ENCODE measurements at places on chromosomes 7 and 10.

GRCh38 chr7:171912-172515 lies 20.4 kb upstream of the FAM20C start:
- no peak for DNase-seq

DNA sequence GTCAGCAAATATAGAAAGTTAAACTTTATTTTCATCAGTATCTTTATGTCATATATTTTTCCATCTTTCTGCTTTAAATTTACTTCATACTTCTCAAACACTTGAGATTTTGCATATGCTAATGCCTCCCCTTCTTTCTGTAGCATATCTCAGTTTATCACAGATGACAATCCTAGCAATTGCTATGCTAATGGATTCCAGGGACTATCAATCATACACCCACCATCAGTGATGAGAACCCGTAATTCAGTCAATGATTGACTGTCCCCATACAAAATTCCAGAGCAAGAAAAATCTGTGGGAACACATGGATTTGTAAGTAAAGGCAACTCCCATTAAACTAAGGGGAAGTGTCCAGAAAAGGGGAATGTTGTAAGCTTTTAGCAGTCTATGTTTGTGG lies 432.4 kb upstream of the SEMA3D start:
- no peak for DNase-seq

- DNase-seq, result no peak
Observed at GRCh38 chr10:116286626-116287200, 13.7 kb upstream of the GFRA1 start.

DNA sequence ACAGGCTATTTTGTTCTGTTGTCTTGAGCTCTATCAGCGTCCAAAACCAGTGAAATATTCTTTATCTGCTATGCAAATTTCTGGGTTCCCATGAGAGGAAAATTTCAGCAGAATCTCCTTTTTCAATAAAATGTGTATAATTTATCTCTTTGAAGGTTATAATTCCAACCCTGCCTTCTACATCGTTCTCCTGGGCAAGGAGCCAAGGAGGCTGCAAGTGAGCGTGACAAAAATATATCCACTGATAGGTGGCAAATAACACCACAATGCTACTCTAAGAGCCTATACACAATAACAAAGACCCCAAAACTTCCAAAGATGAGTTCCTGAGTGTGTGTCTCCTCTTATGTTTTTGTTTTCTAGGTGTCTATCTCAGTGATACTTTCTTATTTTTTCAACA lies 664.7 kb upstream of the SORCS1 start:
- DNase-seq, result no peak

- no peak for DNase-seq
Observed at GRCh38 chr10:12848439-12849173, 152.9 kb downstream of the CCDC3 start.

DNA sequence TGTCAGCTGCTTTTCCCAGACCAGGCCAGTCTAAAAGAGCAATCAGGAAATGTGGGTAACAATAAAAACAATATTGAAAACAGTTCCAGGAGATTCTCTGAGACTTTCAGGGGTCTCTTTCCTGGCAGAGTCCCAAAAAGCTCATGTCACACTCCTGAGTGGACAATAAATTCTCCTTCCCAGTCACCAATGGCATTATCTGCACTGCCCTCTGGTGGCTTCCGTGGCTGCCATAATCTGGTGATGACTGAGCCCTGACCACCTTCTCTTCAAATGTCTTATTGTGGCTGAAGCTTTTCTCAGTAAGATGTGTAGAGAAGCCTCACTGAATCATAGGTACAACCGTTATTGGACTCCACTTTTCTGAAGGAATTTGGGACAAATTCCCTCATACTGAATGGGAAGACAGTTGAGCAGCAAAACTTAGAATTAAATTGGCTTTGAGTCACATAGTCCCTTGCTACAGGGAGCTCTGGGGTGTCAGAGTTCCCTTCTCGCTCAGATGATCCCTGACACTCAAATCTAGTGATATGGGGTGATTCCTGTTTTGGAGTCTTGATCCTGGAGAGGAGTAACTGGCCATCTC lies 24.4 kb upstream of the ASAH2 start:
- no peak for DNase-seq

DNA sequence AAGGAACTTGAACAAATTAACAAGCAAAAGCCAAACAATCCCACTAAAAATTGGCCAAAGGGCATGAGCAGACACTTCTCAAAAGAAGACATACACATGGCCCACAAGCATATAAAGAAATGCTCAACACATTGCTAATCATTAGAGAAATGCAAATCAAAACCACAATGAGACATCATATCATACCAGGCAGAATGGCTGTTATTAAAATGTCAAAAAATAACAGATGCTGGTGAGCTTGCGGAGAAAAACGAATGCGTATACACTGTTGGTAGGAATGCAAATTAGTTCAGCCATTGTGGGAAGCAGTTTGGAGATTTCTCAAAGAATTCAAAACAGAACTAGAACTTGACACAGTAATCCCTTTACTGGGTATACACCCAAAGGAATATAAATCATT lies 311.7 kb upstream of the HPS1 start:
- no peak for DNase-seq

GRCh38 chr10:130418731-130419130 lies 282.5 kb downstream of the GLRX3 start:
- no peak for DNase-seq

GRCh38 chr7:64102656-64103400 lies 57.6 kb downstream of the ZNF727 start:
- DNase-seq, result no peak

- DNase-seq, result no peak
Observed at GRCh38 chr10:30417301-30417700, 16.7 kb upstream of the MAP3K8 start.

- DNase-seq, result no peak
Observed at GRCh38 chr10:59649606-59650346, 59.9 kb downstream of the SLC16A9 start.

DNA sequence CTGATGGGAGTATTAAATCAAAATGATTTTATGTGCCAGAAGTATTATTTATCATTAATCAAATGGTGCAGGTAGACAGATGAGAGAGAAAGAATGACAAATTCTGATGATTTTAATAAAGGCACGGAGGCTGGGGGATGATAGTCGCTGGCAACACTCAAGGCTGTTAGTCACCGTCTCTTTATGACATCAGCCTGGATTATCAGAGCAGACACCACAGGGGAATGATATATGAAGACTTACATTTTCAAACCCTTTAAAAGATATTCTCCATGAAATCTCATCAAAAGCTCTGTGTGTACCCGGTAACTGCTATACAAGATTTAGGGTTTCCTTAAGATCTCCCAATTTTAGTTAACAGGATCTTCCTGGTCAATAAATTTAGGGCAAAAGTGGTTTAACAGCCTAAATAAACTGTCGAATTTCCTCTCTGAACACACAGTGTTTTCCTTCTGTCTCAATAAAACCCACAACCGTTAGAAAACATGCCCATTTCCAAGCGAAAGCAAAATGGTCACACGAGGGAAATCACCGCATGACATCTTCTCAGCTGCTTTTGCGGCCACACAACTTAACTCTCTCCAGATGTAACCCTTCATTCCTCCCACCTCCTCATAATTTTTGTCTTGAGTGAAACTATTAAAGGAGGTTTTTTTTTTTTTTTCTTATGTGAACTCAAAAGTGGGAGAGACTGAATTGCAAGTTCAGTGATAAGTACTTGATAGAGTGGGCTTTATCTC lies 133.2 kb upstream of the FAM171A1 start:
- DNase-seq, result no peak

DNA sequence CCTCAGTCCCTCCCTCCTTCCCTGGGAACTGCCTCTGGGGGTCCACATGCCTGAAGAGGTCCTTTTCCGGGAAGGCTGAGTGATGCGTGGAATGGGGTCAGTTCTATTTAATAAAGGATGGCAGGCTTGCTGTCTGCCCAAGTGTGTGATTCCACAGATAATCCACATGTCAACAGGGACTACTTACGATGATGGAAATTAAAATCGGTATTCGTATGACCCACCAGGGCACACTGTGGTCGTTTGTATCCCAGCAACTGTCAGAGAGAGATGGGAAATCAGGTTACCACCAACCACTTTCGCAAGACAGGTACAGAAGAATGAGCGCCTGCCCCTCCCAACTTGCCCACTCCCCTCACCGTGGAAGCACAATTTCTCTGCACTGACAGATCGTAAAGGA lies 110.3 kb downstream of the VIPR2 start:
- DNase-seq, result no peak

GRCh38 chr7:100544386-100544785 lies 5.4 kb downstream of the AGFG2 start:
- no peak for DNase-seq

- DNase-seq, result no peak
Observed at GRCh38 chr10:44316187-44316921, 68.5 kb downstream of the CXCL12 start.

GRCh38 chr7:55148571-55148970 lies 129.8 kb downstream of the EGFR start:
- DNase-seq, result no peak

DNA sequence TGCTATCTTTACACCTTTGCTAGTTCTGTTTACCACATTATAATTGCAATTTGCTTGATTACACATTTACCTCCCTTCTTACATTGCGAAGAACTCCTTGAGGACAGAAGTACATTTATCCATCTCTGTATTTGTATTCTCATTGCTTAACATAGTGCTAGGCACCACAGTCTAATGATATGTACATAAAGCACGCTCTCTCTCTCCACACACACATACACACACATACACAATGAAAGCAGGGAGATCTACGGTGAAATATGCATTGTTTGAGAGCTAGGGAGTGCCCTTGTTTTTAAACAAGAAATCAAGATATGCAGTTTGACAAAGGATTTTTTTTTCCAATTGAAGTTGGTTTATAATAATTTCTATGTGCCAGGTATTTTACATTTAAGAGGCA lies 148.7 kb downstream of the BMPER start:
- no peak for DNase-seq

- DNase-seq, result no peak
Observed at GRCh38 chr7:150431839-150432658, 18.4 kb upstream of the GIMAP8 start.

GRCh38 chr10:1643908-1644179 lies 93.5 kb downstream of the ADARB2 start:
- DNase-seq, result no peak

DNA sequence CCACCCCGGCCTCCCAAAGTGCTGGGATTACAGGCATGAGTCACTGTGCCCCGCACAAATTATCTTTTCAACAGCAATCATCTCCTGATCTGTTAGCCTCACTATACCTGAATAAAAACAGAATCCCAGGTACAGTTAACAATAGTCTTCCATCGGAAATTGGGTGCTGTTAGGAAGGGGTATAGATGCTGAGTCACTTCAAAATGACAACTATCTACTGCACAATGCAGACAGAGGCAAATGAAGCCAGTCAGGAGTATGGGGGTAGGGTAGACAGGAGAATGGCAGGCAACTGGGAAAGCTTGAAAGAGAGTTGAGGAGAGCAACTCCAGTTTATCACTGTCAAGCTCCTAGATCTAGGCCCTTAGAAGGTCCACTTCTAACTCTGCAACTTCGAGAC lies 40.3 kb downstream of the LBX1 start:
- no peak for DNase-seq

DNA sequence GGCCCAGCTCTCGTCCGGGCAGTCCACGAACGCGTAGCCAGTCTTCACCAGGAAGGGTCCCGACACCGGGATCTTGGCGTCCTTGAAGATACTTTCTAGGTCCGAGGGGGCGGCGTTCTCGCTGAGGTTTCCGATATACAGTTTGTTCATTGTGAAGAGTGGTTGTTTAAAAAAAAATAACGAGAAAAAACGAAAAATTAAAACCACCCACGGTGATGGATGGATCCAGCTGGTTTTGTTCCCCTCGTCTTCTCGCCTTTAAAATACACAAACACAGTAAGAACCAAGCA lies 385 bp downstream of the IGF2BP3 start:
- DNase-seq, result no peak

- DNase-seq, result no peak
Observed at GRCh38 chr7:45125193-45125904, 13.9 kb upstream of the TBRG4 start.

DNA sequence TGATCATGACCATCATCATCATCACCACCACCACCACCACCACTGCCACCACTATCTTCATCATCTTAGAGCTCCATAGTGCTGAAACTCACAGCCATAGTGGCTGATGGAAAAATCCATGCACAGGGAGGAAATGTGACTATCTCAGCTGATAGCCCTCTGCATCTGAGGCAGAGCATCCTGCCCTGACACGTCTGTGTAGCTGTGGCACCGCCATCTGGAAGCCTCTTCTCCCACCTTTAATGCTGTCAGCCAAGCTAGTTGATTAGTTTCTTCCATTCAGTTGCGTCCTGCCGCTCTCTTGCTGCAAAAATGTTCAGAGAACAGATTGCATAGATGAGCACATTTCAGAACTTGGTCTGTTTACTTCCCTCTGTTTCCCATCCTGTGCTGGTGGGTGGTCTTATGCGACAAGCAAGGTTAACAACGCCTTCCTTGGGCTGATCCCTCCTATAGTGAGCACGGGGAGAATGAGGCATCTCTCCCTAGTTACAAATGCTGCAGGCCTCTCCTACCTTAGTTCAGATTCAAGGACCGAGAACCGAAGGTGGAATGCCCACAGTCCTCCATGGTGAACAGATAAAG lies 478.6 kb downstream of the PLXNA4 start:
- no peak for DNase-seq

DNA sequence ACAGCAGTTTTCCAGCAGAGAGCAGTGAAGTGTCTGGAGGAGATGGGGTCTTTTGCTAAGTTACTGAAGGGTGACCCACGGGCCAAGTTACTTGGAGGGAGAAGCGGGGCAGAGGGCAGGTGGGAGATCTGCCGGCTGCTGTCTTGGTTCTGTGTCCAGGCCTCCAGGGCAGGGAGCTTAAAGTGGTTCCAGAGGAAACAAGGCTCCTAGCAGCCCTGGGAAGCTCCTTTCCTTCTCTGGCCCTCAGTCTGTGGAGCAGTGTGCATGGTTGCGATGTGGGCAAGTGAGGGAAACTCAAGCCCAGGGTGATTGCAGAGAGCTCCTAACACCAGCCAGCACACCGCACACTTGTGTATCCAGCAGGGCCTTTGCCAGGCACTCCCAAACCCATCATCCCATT lies 6.3 kb downstream of the GHRHR start:
- no peak for DNase-seq

DNA sequence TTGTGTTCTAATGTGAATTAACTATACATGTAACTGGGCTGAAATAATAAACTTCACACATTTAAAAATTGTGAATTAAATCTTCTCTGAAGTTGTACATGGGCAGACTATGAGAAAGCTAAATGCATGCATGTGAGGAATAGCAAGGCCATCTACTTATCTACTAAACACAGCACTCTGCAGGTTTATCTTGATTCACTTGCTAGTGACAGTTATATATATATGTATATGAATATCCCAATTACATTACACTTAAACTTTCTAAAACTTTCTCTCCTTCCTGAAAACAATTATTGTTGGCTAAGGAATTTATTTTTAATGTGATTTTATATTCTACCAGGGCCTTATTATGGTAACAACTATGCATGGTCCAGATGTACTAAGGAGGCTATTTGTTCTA lies 5.1 kb upstream of the SP4 start:
- no peak for DNase-seq
